ENCODE measurements at places on chromosomes 7 and 10. TPM values are rescaled to one million over a fixed set of nuclear protein-coding genes. Genes with fewer than 3 reads are reported as not detected.
A peak's percentile ranks its signal among the peaks of the same experiment; 100 is the strongest.

GRCh38 chr7:108875139-108875538 is 305.5 kb downstream of the DNAJB9 start:
- peak; percentile 57 for DNase-seq

- peak; percentile 97 for DNase-seq
Measured at GRCh38 chr10:13712837-13713581, 126.2 kb downstream of the PRPF18 start.

DNA sequence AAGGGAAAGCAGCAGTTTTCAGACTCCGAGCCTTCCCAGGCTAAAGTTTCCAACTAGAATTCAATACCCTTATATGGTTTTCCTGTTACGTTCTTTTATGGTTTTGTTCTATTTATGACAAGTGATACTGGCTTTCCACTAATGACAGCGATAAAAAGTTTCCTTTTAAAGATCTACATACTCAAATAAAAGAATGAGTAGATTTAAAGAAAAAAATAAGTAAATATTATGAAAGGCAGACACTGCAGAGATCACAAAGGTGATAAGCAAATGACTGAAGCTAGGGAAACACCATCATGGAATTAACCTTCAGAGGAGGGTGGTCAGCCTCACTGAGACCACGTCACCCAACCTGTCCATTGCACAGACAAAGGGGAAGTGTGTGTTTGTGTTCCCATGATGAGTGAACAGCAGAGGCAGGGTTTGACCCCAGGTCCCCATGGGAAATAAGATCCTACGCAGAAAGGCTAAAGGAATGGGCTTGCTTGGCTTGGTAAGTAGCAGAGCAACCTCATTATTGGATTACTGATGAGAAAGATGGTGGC is 4.0 kb downstream of the VSIR start:
- no peak for DNase-seq

DNA sequence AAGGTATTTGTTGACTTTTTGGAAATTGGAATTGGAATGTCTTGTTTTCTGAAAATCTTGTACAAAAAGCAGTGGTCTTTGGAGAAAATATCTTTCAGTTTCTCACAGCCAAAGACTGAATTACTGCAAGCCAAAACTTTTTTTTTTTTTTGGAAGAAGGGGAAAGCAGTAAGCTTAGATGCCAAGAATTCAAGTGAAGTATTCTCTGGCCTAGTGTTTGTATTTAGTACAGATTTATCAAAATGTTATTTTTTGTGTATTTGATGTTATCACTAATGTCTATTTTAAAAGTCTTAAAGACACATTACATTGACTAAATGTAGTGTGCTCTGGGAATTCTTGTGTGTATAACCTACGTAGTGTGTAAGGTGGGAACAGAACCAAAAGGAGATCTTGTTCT is 6.2 kb downstream of the TET1 start:
- peak; percentile 50 for DNase-seq

- DNase-seq = no peak
Measured at GRCh38 chr7:155360495-155361345, 63.0 kb downstream of the INSIG1 start.

DNA sequence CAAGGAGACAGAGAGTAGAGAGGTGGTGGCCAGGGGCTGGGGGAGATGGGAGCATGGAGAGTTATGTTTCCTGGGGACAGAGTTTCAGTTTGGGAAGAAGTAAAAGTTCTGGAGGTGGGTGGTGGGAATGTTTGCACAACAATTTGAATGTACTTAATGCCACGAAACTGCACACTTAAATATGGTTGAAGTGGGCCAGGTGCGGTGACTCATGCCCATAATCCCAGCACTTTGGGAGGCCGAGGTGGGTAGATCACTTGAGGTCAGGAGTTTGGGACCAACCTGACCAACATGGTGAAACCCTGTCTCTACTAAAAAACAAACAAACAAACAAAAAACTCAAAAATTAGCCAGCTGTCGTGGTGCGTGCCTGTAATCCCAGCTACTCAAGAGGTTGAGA is 137.2 kb downstream of the PFKFB3 start:
- no peak for DNase-seq

DNA sequence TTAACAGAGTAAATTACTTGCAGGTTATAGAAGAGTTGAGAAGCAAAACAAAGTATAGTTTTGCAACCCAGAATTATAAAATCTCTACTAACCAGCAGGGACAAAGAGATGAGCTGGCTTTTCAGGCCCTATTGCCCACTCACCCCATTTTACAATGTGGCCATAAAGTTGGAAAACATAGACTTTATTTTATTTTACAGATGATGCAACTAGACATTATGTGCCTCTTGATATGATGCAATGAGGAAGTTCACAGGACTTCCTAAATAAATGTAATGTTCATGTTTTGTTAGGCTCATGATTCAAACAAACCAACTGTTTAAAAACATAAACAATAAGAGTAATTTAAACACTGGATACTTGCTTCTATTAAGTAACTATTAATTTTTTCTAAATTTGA is 141.1 kb upstream of the WNT16 start:
- peak; percentile 28 for DNase-seq

DNA sequence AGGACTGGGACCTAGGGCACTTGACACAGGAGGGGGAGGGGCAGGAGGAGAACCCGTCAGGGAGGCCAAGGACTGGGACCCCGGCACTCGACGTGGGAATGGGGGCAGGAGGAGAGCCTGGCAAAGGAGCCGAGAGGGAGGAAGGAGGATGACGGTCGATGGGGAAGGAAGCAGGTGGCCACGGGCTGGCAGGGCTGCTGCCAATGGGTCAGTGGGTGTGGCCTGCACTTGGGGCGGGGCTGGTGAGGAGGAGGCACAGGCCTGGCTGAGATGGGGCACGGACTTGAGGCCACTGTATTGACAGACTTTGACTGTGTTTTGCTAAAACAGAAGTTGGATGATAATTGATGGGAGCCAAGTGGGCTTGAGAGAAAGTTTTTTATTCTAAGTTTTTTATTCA is 68.9 kb downstream of the RBM33 start:
- no peak for DNase-seq

The LAMB1 gene
- total RNA-seq = 332 TPM

The MET gene
- 7.5 TPM for total RNA-seq

The A1CF gene
- total RNA-seq = not detected

The SPDYE6 gene
- total RNA-seq = not detected

The CLDN4 gene
- total RNA-seq = 0.54 TPM

The SPDYE9 gene
- 0.08 TPM for total RNA-seq
